ENCODE measurements at places on chromosomes 1 and 21.

- DNase-seq: no peak
Observed at GRCh38 chr1:87424541-87424940, 95.9 kb downstream of the LMO4 start.

GRCh38 chr1:8113262-8114220, 87.4 kb upstream of the ERRFI1 start:
- no peak for DNase-seq

- DNase-seq: no peak
Observed at GRCh38 chr1:18719786-18720451, 89.3 kb downstream of the PAX7 start.

DNA sequence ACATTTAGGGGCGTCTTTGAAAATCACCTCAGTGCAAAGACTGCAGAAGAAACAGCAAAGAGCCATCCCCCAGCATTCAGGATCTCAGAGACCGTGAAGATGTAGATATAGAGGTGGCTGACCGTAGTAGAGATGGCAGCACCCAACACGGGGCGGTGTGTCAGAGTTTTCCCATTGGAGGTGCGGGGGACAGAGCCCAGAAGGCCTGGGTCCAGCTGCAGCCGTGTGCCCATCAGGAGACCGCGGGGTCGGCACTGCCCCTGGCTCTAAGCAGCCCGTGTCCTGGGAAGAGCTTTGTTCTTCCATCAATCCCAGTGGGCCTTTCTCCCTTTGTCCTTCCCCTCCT, 1.1 kb downstream of the GABRD start:
- no peak for DNase-seq

- DNase-seq: no peak
Observed at GRCh38 chr1:29579821-29580425, 343.6 kb downstream of the PTPRU start.

DNA sequence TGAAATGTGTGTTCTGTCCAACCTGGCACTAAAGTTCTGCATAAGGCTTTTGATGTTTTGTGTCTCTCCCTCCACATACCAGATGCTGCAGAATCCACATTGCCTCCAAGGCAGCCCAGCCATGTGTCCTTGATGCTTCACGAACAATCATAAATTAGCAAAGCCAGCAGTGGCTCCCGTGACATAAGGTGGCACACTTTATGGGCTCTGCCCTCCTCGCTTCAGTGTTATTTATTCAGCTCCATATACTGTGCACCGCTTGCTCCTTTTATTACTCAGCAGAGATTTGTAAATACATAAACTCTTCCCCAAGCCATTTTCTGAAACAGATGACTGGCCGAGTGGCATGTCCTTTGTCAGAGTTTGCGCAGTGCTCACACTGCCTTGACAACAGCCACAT, 112.8 kb upstream of the SLC35F3 start:
- no peak for DNase-seq

- no peak for DNase-seq
Observed at GRCh38 chr1:43531107-43531905, 623 bp downstream of the PTPRF start.

GRCh38 chr21:46065914-46066551, 31.9 kb upstream of the COL6A2 start:
- DNase-seq: no peak

- DNase-seq: no peak
Observed at GRCh38 chr1:109793486-109794318, 30.0 kb upstream of the EPS8L3 start.

DNA sequence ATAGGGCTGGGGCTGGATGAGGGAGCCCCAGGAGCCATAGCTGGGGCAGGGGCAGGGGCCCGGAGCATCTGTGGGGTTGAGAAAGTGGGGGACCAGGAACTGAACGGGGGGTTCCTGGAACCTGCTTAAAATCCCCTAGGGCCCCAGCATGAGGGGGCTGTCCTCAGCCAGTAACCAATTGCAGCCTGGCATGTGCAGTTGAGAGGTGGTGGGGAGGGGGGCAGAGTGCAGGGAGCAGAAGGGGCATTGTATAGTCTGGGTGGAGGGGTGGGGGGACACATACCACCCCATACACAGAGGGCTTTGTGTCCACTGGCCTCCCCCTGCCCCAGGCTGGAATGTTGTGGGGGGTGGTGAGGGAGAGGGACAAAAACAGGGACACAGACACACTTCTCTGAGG, at the start of gene MPZ:
Gene MPZ (minus strand): TSS at position 101 of the 400 bp plus-strand sequence. CDS start 63 bp downstream, at position 38.
- DNase-seq: no peak

GRCh38 chr1:244106837-244107493, 55.9 kb downstream of the ZBTB18 start:
- no peak for DNase-seq

DNA sequence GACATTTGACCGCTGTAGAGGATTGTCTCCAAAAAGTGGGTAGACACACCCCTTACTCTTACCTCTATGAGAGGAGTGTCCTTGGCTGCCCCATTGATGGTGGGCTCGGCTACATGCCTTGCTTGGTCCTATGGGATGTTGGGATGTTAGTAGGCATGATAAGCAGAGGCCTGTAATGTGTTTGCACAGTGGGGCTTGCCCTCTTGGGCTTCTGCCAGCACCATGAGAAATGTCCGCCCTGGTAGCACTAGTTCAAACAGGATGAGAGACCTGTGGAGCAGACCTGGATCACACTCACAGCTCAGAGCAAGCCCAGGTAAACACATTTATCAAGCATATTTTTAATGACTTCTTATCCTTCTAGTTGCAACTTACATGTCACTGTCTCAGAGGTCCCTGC, 54.2 kb downstream of the SH3GLB1 start:
- DNase-seq: no peak

GRCh38 chr1:119635811-119636390, 12.2 kb downstream of the ZNF697 start:
- no peak for DNase-seq

DNA sequence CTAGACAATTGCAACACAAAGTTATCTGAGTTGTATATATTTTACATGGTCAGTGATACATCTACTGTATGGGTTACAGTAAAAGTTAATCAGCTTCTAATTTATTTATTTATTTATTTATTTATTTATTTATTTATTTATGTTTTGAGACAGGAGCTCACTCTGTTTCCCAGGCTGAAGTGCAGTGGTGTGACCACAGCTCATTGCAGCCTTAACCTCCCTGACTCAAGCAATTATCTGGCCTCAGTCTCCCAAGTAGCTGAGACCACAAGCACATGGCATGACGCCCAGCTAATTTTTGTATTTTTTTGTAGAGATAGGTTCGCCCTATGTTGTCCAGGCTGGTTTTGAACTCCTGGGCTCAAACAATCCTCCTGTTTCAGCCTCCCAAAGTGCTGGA, 241.6 kb downstream of the PTPRC start:
- no peak for DNase-seq

DNA sequence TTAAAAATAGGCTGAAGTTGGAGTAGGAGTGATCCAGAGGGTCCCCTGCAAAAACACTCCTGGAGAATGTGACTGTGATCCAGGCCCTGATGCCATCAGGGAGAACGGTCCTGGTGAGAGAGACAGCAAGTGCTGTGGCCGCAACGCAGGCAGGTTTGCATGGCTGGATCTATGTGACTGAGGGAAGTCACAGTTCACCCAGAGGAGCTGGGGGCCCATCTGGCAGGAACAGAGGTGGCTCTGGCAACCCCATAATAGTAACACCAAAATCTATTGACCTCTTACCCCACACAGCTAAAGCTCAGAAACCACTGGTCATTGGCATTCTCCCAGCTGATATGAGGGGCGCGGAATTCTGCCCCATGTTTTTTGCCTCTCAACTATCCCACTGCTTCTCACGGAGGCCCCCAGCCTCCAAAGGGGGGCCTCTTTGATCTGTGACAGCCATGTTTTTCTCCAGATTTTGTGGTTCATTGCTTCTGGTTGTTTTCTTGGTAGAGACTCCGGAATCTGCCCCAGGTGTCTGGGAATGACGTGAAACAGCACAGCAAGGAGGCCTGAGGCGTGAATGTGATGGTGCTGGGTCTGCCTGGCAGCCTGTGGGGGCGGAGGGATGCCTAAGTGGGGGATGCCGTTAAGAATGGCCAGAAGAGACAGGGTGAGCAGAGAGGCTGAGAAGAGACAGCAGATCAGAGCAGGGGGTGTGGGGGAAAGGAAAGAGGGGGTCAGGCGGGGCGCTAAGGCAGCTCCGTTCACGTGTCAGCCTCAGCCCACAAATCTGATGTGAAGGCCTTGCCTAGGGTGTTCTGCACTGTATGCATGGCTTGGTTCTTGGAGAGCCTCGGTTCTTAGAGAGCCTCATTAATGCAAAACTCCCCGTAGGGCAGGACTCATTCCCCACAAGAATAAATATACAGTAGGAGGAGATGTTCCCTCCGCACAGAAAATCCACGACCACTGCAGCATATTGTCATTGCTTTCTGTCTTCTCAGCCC, 23.5 kb downstream of the CASP9 start:
- no peak for DNase-seq

DNA sequence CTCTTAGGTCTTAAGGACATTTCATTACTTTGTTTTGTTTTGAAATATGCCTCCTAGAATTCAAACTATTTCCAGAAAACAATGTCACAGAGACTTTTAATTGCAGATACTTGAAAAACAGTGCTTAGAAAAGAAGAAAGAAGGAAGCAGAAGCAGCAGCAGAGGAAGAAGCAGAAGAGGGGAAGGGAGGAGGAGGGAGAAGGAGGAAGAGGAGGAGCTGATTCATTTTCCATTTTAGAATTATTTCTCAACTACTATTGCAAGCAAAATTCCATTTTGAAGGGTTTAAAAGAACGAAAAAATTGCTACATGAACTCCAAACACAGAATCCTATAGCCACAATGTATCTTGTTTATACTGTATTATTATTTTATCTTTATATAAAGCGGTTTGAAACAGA, 13.9 kb downstream of the RC3H1 start:
- no peak for DNase-seq

DNA sequence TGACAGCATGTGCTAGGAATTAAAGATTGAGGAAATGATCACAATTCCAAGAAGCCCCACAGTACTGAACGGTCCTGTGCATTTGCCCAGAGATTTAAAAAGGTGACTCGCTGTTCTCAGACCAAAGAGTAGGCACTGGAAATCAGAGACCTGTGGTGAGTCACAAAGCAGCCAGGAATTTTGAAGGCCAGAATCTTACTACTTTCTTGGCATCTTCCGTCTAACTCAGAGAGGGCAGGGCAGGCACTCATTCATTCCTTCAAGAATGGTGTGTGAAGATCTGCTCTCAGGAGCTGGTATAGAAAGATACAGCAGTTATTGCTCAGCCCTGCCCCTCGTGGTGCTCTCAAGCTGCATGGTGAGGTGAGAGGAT, 57.9 kb downstream of the BRINP2 start:
- DNase-seq: no peak

GRCh38 chr1:157292809-157293564, 154.8 kb upstream of the ETV3 start:
- no peak for DNase-seq

GRCh38 chr1:15355968-15356625, 53.6 kb upstream of the EFHD2 start:
- DNase-seq: no peak

GRCh38 chr1:79929356-79929755, 922.8 kb upstream of the ADGRL4 start:
- no peak for DNase-seq

DNA sequence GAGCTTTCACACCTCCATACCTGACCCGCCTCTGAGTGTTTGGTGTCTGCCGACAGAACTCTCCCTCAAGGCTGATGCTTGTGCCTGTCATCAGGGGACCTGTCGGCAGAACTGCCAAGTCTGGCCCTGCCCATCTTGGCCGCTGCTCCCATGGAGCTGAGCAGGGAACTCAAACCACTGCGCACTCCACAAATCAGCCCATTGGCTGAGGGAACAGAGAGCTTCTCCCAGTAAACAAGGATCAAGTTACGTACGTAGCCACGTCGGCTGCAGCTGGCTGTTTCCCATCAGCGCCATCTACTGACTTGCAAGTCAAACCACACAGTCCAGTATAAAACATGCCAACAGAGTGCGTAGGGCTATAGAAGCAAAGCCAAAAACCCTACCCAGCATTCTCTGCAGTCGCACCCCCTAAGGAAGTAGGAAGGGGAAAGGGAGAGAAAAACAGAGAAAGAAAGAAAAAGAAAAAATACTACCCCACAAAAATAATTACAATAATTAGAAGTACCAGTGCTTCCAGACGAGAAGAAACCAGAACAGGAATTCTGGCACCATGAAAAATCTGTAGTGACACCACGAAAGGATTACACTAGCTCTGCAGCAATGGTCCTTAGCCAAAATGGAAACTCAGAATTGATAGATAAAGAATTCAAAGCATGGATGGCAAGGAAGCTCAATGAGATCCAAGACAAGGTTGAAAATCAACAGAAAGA, 13.1 kb downstream of the KRTAP13-1 start:
- no peak for DNase-seq

GRCh38 chr1:183069562-183070216, 46.5 kb downstream of the LAMC1 start:
- no peak for DNase-seq

- peak; percentile 22 for DNase-seq
Observed at GRCh38 chr1:154557939-154558719, at the start of gene UBE2Q1. Gene UBE2Q1 (minus strand): TSS chr1:154558662. CDS start chr1:154558553, 109 bp downstream.

DNA sequence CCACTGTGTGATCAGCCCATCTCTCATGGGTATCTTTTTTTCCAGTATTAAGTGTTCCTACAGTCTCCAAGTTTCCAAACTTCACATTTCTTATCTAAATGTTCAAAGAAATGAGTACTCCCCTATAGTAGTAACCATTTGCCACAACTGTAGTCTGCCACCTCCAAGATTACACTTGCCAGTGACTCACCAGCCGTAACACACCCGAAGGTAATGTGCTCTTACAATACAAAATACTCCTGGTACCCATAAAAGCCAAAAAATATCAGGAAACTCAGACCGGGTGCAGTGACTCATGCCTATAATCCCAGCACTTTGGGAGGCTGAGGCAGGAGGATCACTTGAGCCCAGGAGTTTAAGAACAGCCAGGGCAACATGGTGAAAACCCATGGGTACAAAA, 20.5 kb upstream of the ZNF496 start:
- no peak for DNase-seq

- no peak for DNase-seq
Observed at GRCh38 chr1:33682371-33682770, 181.5 kb upstream of the HMGB4 start.

- peak; percentile 71 for DNase-seq
Observed at GRCh38 chr1:25774921-25775771, 24.8 kb upstream of the SELENON start.

DNA sequence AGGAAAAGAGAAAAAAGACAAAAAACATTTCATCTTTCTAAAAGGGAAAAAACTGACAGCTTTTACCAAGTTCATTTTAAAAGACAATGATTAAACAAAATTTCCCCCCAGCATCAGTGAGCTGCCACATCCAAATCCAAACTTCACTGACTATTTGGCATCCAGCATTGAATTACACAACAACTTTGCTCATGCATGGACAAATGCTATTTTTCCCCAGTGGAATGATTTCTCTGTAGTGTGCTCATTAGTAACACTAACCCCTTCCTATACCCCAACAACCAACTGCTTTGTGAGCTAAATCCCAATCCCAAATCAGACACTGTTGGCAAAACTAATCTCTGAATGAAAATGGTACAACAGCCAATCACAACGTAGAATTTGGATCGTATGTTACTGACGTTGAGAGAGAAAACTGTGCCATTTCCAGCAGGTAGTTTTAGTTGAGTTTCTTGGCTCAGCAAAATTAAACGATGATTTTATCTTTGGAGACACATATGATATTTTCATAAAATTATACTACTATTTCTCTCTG, 37.9 kb downstream of the PIK3R3 start:
- DNase-seq: no peak
